ENCODE measurements at places on chromosomes 11 and 22.

GRCh38 chr11:10440401-10440800, 14.7 kb upstream of the AMPD3 start:
- no peak for DNase-seq

DNA sequence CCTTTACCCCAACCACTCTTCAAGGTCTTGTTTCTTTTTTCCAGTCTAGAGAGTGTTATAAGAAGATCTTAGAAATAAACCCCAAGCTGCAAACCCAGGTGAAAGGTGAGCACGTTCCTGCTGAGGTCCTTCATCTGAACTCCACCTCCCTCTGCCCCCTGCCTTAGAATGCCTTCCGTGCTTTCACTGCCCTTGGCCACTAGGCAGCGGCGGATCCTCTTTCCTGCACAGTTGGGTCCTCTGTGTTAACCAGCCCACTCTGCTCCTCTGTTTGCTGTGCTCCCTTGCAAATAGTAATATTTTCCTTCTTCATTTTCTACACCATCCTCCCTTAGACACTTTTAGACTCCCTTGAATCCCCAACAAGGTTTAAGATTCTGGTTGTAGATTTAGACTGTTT, 24.3 kb downstream of the TTC12 start:
- no peak for DNase-seq

- DNase-seq: no peak
Observed at GRCh38 chr11:3165152-3165705, at the start of gene OSBPL5. Gene OSBPL5, minus strand, starts transcription at chr11:3165310. Its CDS starts 36,162 bp downstream, at chr11:3129148.

DNA sequence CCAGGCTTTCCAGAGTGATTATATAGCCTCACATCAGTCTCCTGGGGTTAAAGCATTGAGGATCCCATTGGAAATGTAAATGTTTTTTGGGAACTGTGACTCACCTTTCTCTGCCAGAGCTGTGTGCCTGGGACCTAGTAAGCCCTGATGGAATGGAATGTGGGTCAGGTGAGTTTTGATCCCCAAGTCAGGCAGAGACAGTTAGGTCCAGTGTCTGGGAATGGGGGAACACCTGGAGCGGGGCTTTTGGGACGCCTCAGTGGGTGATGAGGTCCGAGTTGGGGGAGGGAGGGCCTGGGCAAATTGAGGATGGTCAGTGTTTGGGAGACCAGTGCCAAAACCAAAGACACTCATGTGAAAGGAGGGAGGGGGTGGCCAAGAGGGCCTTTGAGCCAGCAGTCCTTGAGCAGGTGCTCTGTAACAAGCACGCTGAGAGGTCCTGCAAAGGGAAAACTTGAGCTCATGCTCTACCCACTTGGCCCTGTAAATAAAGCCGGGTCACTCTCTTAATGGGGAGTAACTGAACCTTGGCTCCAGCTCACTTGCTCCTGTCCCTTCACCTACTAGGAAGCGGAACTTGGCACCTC, 104.7 kb downstream of the NAV2 start:
- DNase-seq: no peak

DNA sequence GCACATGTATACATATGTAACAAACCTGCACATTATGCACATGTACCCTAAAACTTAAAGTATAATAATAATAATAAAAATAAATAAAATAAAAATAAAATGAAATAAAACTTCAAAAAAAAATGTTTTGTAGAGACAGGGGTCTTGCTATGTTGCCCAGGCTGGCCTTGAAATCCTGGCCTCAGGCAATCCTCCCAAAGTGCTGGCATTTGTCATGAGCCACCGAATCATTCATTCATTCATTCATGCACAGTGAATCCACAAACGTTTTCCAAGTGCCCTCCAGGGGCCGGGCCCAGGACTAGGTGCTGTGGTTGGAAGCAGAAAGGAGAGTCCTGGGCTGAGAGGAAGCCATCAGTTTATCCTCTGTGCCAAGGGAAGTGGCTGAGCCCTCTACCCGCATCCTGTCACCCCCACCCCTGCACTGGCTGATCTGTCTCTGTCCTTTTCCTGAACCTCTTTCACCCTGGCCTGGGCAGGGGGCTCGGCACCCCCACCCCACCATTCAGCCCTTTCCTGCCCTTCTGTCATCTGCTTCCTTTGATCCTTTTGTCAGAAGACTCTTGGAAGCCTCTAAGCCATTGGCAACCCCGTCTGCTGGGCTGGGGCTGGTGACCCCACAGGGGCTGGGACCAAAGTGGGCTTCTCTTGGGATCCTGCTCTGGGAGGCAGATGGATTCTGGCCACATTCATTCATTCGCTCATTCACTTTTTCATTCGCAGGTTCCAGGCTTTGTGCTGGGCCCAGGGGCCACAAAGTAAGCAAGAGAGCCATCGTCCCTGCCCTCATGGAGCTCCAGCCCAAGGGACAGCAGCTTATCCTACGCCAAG, 84.3 kb downstream of the IGLL1 start:
- DNase-seq: no peak

- no peak for DNase-seq
Observed at GRCh38 chr22:24523873-24524272, 28.7 kb downstream of the UPB1 start.

Data from NAMALWA (cell line).